ENCODE measurements at places on chromosomes 7 and 10. TPM values are rescaled to one million over a fixed set of nuclear protein-coding genes. Genes with fewer than 3 reads are reported as not detected.

SEMA4G gene
- total RNA-seq: 0.54 TPM

GATA3 gene
- total RNA-seq: 2.2 TPM

NUTM2E gene
- under 0.01 TPM for total RNA-seq

GDI2 gene
- total RNA-seq: 271 TPM

MRPS33 gene
- 9.4 TPM for total RNA-seq

CHAT gene
- total RNA-seq: not detected

BLNK gene
- 1.3 TPM for total RNA-seq

INHBA gene
- under 0.01 TPM for total RNA-seq

ZNF804B gene
- total RNA-seq: 0.27 TPM

CCDC71L gene
- 27.5 TPM for total RNA-seq

VAX1 gene
- under 0.01 TPM for total RNA-seq

TEX47 gene
- not detected for total RNA-seq

Data from hematopoietic multipotent progenitor cell (in vitro differentiated cells).